ENCODE measurements at places on chromosomes 2 and 18. TPM values are rescaled to one million over a fixed set of nuclear protein-coding genes. Genes with fewer than 3 reads are reported as not detected.

SERPINB12 gene
- polyA plus RNA-seq, result 1.3 TPM

- DNase-seq, result no peak
Measured at GRCh38 chr2:27263287-27264252, 723 bp upstream of the SLC30A3 start.

SERPINB3 gene
- not detected for polyA plus RNA-seq

DNA sequence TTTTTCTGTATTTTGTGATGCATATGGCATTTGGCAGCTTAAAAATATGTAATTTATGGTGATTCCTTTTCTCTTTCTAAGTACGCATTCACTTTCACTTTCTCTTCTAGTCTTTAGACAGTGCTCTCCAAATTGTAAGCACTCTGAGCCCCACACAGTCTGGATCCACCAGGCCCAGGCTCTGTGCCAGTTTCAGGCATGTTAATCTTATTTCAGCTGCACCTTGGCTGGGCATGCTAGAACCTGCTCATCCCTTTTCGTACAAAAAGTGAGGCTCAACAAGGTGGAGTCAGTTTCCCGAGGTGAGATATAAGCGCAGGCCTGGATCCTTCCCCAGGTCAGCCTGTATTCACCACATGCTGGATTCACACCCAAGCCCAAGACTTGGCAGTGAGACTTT lies 203.9 kb downstream of the MTX2 start:
- peak; percentile 37 for DNase-seq

DNA sequence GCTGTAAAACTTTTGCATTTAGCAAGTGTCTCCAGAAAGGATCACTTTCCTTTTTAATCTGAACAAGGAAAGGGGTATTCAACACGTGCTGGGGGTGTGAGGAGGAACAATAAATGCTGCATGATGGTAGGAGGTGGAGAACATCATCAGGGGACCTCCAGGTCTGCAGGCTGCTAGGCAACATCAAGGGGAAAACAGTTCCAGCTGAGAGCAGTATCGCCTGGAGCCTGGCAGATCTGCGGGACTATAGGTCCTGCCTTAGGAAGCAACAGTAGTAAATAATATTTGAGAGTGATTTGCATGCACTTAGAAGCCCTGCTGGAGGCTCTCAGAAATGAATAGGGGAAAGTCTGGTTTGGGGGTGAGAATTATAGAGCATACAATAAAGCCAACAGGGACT lies 175.6 kb downstream of the SUCLG1 start:
- no peak for DNase-seq
